ENCODE measurements at places on chromosomes 3 and 15. TPM values are rescaled to one million over a fixed set of nuclear protein-coding genes. Genes with fewer than 3 reads are reported as not detected.

Gene GOLGA8G
- 0.08 TPM for polyA plus RNA-seq

Gene RRP9
- polyA plus RNA-seq = 17.6 TPM

Gene MYO5A
- polyA plus RNA-seq = 9.2 TPM

Gene CLDN16
- polyA plus RNA-seq = 35.6 TPM

Gene CISH
- 29.4 TPM for polyA plus RNA-seq

Gene MYLK
- polyA plus RNA-seq = 132 TPM

Gene ACKR2
- polyA plus RNA-seq = 2.7 TPM

Gene FAH
- polyA plus RNA-seq = 42.5 TPM

Gene CASR
- polyA plus RNA-seq = 24.9 TPM

All from left kidney (tissue), 8 donors.